Foreskin fibroblast (primary cell): ENCODE measurements at places on chromosomes 4 and X.

GRCh38 chr4:13851085-13851940, 223.8 kb upstream of the BOD1L1 start:
- DNase-seq = no peak

GRCh38 chrX:154022108-154022507, 2.4 kb upstream of the IRAK1 start:
- no peak for DNase-seq

GRCh38 chrX:141879616-141880015, 24.1 kb upstream of the MAGEC1 start:
- DNase-seq = no peak

DNA sequence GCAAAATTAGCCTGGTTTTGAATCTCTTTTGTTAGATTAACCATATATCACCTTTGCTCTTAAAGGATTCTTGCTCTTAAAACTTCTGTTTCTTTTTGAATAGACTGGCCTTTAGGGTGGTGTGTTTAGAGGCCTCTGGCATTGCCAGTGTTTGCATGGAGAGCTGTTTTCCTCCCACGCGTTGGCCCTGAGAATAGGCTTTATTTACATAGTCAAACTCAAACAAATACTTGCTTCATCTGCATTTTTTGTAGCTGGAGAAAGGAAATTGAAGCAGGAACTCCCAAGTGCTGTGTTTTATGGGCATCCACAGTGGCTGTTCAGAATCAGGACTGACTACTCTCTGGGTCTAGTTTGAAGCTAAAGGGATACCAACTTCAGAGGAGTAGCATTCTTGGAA, 2.7 kb downstream of the SHROOM2 start:
- DNase-seq = peak; percentile 14

GRCh38 chrX:46601283-46601682, 27.7 kb downstream of the CHST7 start:
- DNase-seq = peak; percentile 40
